Stimulated activated CD4-positive, alpha-beta T cell treated with anti-CD3 and anti-CD28 coated beads, Interleukin-15, amount 100 ng/mL, for 48 hours (primary cell): ENCODE measurements at places on chromosomes 1 and 21.
A peak's percentile ranks its signal among the peaks of the same experiment; 100 is the strongest.

DNA sequence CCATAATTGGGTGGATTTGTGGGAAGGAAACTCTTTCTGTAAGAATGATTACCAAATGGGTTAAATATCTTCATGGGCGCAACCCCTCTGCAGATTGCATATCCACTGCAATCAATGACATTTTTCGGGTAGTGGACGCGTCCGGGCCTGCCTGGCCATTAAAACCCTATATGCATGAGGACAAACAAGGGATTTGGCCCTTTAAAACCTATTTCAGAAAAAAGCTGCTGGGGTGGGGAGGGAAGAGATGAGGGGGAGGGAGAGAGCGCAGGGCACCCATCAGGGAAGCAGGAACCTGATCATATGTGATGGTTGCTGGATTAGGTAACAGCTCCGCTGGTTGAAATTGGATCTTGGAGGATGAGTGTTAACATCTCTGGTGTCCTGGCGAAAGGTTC lies 228.8 kb downstream of the PBX1 start:
- no peak for DNase-seq

DNA sequence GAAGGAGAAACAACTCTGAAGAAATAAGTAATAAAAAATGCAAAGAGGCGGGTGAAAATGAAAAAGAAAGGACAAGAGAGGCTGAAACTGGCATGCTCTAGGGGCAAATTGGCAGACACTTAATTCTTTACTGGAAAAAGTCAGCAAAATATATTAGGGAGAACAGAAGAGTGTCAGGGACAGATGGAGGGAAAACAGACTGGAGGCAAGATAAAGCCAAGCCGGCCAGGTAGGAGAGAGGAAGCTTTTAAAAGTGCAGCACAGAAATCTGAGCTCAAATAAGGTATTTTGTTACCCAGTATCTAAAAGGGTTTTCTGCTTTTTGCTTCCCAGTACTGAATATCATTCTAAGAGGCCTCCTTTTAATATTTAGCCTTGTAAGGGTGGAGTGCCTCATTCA lies 339.3 kb downstream of the PAPPA2 start:
- DNase-seq: no peak

DNA sequence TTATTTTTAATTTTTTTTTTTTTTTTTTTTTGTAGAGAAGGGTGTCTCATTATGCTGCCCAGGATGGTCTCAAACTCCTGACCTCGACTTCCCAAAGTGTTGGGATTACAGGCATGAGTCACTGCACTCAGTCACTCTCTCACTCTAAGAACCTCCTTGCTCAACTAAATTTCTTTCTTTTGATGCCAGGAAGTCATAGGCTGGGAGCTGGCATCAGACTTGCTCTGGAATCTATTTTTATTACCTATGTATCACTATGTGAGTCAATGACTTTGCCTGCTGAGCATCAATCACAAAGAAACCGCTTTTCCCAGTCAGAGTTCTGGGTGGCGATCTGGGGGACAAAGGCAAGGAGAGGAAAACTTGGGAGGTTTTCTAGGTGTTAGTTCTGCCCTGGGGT lies 35.5 kb upstream of the PARP1 start:
- no peak for DNase-seq

GRCh38 chr21:46394595-46395104 lies 64.0 kb upstream of the DIP2A start:
- DNase-seq: no peak

DNA sequence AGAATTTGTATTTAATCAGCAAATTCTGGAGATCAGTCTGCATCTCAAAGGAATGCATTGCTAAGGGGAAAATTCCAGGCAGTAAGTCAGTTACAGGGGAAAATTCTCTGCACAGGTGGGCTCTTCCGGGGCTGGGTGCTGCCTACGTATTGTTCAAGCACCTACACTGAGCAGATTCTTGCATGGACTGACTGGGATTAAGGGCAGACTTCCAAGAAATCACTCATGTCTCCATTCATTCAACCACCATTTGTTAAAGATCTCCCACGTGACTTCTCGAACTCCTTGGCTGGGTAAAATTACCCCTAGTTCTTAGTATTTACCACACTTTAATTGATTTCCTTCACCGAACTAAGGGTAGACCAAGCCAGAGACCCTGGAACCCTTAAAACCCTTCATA lies 28.2 kb upstream of the KCNE1 start:
- DNase-seq: no peak

DNA sequence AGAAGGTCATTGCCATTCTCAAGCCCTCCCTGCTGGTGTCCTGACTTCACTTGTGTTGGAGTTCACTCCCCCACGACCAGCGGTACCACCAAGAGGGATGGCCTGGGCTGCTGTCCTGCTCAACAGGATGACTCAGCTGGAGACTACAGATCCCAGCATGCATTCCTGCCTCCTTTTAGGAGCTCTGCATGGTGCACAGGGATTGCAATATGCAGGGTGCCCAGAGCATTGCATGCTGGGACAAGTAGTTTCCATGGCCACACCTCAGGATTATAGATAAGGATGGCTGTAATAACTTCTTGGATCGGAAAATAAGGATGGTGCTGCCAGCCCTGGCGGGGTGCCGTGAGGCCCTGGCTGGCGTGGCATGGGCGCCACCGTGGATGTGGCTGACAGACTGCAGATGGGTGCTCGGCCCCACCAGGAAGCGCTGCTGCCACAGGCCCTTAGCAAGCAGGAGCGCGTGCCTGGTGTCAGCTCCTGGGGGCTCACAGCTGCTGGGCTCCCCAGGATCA lies 150.0 kb downstream of the CASZ1 start:
- DNase-seq: no peak

GRCh38 chr1:29239142-29239541 lies 2.8 kb downstream of the PTPRU start:
- no peak for DNase-seq

GRCh38 chr1:224592636-224593582 lies 23.2 kb upstream of the CNIH3 start:
- no peak for DNase-seq

- peak; percentile 55 for DNase-seq
Observed at GRCh38 chr21:44083631-44084291, 23.4 kb upstream of the PWP2 start.

DNA sequence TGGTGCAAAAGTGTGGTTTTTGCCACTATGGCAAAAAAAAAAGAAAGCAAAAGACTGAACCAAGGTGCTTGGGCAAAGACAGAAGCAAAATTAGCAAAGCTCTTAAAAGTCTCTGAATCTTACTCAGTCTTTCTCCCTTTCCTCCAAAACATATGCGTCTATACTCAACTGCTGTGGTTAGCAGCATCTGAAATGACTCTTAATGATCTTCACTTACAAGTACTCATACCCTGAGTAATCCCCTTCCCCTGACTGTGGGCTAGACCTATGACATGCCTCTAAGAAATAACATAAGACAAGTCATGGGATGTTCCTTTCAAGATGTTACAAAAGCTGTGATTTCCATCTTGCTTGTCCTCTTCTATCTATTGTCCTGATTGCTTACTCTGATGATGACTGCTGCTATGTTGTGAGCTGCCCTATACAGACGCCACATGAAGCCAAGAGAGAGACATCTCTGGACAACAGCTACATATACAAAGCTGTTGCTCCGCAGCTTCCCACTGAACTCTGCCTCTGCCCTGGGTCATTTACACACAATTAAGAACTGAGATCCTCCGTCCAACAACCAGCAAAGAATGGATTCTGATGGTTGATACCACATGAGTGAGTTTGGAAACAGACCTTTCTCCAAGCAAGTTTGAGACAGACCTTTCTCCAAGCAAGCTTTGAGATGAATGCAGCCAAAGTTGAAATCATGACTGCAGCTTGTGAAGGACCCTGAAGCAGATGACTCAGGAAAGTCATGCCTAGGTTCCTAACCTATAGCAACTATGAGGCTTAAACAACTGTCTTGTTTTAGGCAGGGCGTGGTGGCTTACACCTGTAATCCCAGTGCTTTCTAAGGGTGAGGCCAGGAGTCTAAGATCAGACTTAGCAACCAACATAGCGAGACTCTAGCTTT lies 55.2 kb downstream of the PUM1 start:
- peak; percentile 30 for DNase-seq

- no peak for DNase-seq
Observed at GRCh38 chr1:160206421-160207117, 1.4 kb downstream of the PEA15 start.

GRCh38 chr1:106980121-106980520 lies 76.4 kb upstream of the PRMT6 start:
- no peak for DNase-seq

DNA sequence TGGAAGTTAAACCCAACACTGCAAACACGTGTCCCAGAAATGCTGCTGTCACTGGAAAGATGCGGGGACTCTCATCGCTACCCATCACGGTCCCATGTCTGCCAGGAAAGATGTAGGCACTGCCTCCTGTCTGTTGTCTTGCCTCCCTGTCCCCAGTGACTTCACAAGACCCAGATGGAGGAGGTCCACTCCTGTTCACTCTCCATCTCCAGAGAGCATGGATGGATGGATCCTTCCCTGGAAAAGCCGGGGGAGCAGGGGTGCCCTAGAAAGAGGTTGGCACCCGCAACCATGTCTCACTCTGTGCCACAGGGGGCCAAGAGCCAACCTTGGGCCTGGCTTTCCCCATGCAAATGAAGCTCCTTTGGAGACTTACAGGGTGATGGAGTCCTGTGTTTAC lies 135.5 kb downstream of the GLIS1 start:
- no peak for DNase-seq

DNA sequence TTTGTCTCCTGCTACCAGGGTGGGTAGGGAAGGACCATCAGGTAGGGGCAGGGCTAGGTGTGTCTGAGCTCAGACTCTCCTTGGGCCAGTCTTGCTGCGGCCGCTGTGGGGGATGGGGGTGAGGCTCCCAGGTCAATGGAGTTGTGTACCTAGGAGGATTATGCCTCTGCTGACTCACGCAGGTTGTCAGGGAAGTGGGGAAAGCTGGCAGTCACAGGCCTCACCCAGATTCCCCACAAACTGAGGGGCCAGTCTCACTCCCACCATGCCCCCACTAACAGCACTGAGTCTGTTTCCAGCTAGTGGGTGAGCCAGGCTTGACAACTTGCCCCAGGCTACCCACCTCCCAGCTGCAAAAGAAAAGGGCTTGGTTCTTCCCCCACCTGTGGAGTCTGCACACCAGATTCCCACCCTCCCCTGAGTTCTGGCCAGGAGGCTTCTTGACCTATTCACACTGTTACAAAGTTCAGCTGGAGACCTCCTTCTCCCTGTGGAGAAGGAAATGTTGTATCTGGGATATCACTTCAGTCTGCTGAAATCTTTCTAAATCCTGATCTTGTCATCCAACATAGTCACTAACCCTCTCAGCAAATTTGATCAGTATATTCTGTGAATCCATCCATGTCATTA lies 69.2 kb upstream of the GJA8 start:
- DNase-seq: no peak

- DNase-seq: no peak
Observed at GRCh38 chr1:161017756-161018630, 3.0 kb downstream of the F11R start.

DNA sequence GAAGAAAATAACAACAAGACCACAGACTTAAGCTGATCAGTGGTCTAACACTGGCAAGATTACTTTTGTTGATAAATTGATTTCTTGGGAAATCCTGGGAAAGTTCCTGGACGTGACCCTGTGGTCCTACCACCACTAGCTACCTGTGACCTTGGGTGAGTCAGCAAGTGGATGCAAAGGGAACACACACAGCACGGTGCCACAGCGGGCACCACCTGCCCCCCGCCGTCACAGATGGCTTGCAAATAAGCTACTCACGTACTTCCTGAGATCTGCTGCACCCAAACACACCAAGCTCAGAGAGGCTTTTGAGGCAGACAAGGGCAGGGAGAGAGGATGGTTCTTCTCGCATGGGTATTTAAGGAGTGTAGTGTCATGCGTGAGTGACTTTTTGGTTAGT lies 12.7 kb downstream of the CFAP298 start:
- DNase-seq: no peak

- DNase-seq: no peak
Observed at GRCh38 chr1:227947386-227947675, 401 bp downstream of the WNT9A start.

DNA sequence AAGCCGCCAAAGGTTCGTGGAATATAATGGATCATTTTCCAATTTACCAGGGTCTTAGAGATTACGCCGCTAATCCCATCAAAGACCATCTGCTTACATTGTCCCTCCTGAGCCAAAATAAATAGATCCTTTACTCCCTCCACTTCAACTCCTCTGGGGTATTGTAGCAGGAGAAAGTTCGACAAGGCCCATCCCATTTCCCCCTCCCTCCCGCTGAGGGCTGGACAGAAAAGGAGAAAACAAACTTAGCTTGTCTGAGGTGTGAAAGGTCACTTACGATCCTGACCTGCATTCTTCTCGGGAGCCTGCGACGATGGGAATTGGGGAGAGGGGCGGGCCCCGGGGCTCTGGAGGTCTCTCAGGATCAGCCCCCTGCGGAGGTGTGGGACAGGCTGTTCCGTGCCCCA lies 60.8 kb downstream of the MEF2D start:
- DNase-seq: no peak

- DNase-seq: no peak
Observed at GRCh38 chr1:116360429-116361173, 12.4 kb upstream of the ATP1A1 start.

DNA sequence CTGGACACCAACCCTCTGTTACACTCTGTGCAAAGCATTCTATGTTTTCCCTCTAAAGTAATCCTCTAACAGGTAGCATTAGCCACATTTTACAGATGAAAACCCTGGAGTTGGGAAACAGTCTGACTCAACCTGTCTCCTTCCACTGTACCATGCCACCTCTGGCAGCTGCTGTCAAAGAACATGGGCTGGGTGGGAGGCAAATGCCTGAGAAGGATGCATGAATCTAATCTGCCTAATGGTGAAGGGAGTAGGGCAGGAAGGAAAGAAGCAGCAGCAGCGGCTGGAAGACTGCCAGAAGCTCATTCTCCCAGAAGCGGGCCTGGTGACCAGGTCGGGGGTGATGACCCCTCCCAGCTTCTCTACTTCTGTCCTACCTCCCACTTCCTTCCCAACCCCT lies 21.7 kb downstream of the LRRC71 start:
- DNase-seq: no peak

DNA sequence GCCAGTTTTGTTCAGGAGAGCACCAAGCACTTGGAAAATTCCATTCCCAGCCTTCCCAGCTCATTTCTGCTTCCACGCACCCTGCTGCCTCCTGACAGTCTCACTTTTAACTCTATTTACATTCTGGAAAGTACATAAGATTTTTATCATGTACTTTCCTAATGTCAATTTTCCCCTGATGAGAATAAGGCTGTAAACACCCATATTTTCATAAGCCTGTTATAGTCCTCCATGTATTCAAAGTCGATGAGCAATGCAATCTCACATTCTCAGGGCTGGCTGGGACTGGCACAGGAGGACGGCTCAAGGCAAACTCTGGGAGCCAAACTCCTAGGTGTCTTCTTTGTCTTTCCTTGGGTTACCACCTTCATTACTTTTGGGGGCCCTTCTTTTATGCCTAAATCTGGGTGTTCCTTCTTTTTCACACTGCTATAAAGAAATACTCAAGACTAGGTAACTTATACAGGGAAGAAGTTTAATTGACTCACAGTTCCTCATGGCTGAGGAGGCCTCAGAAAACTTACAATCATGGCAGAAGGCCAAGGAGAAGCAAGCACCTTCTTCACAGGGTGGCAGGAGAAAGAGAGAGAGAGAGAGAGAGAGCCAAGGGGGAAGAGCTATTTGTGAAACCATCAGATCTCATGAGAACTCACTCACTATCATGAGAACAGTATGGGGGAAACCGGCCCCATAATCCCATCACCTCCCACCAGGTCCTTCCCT lies 94.6 kb downstream of the IGSF21 start:
- DNase-seq: no peak

GRCh38 chr1:77506771-77507170 lies 175.7 kb downstream of the ZZZ3 start:
- DNase-seq: no peak
